ENCODE measurements at places on chromosomes 16 and 17. TPM values are rescaled to one million over a fixed set of nuclear protein-coding genes. Genes with fewer than 3 reads are reported as not detected.

- H3K27ac ChIP-seq, result peak within 1 kb of the TSS; percentile 89
- H3K4me1 ChIP-seq, result no peaks in the 10 kb centered on the region
- H3K4me3 ChIP-seq, result peak within 1 kb of the TSS; percentile 43
- no peaks in the 10 kb centered on the region for H3K36me3 ChIP-seq
Measured at GRCh38 chr16:55508941-55509931, at the start of gene LPCAT2. Gene LPCAT2, plus strand, starts transcription at chr16:55509072. Its CDS starts 110 bp downstream, at chr16:55509182.

GRCh38 chr16:30434852-30435251 lies 5.0 kb upstream of the DCTPP1 start:
- H3K27ac ChIP-seq, result no peak overlapping the region
- no peaks in the 10 kb centered on the region for H3K36me3 ChIP-seq
- no peaks in the 10 kb centered on the region for H3K27me3 ChIP-seq
- no peak overlapping the region for H3K4me3 ChIP-seq

DNA sequence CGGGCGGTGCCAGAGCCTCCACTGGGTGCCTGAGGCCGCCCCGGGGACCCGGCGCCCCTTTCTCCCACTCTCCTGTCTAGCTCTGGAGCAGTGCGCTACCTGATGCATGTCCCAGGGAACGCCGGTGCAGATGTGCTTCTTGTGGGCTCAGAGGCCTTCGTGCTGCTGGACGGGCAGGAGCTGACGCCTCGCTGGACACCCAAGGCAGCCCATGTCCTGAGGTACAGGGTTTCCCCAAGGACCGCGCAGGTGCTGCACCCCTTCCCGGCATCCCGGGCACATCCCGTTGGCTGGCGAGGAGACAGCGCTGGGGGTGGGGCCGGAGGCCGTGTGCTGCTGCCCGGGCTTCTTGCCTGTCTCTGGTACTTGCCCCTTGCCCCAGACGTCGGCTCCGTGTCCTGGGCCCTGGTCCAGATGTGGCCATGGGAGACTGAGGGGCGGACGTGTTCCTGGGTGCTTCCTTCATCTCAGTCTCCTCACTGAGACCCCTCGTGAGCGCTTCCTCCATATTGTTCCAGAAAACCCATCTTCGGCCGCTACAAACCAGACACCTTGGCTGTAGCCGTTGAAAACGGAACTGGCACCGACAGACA lies 12.5 kb downstream of the RGS11 start:
- H3K36me3 ChIP-seq, result peaks cover 74% of the 10 kb centered on the region
- DNase-seq, result no peak
- H3K27me3 ChIP-seq, result no peaks in the 10 kb centered on the region

GRCh38 chr17:48023400-48024148 lies 14.0 kb downstream of the COPZ2 start:
- peak; percentile 92 for DNase-seq
- H3K4me3 ChIP-seq, result peak overlapping the region; percentile 70
- peaks cover 48% of the 10 kb centered on the region for H3K4me1 ChIP-seq
- peak overlapping the region; percentile 66 for H3K27ac ChIP-seq
- peaks cover 5% of the 10 kb centered on the region for H3K27me3 ChIP-seq
- no peaks in the 10 kb centered on the region for H3K36me3 ChIP-seq

DNA sequence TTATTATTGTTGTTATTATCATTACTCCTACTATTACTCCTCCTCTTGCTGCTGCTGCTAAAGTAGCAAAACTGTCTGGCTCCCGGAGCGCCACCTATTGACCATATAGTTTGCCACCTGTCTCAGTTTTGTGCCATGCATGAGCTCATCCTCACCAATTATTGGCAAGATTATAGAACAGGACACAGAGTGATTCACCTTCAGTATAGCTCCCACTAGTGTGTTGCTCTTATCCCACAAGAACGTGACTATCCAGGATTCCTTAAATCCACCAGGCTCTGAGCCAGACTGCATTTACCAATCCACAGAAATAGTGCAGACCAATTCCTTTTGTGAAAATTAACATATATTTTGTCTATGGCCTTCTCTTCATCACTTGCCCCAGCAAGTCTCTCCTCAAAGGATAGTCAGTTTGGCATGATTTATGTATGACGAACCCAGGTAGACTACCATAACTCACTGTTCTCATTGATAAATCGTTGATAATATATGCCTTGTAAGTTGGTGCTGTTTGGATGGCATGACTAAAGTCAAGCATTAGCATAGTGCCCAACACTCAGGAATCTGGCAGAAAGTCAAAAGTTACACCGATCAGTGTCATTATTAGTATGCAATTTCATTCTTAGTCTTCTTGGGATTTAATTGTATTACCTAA lies 405.5 kb upstream of the HSBP1 start:
- H3K27me3 ChIP-seq, result no peaks in the 10 kb centered on the region
- H3K4me3 ChIP-seq, result no peak overlapping the region
- no peaks in the 10 kb centered on the region for H3K4me1 ChIP-seq
- no peak for DNase-seq

- DNase-seq, result no peak
- H3K36me3 ChIP-seq, result peaks cover 83% of the 10 kb centered on the region
- peaks cover 31% of the 10 kb centered on the region for H3K4me1 ChIP-seq
- no peak overlapping the region for H3K27ac ChIP-seq
Measured at GRCh38 chr17:81232616-81233241, 6.1 kb downstream of the TEPSIN start.

- no peaks in the 10 kb centered on the region for H3K27me3 ChIP-seq
- H3K4me1 ChIP-seq, result peaks cover 66% of the 10 kb centered on the region
- peak; percentile 86 for DNase-seq
- peak overlapping the region; percentile 65 for H3K27ac ChIP-seq
- H3K36me3 ChIP-seq, result peaks cover 20% of the 10 kb centered on the region
- H3K4me3 ChIP-seq, result no peak overlapping the region
Measured at GRCh38 chr17:1736348-1737281, 6.1 kb upstream of the SERPINF2 start.

DNA sequence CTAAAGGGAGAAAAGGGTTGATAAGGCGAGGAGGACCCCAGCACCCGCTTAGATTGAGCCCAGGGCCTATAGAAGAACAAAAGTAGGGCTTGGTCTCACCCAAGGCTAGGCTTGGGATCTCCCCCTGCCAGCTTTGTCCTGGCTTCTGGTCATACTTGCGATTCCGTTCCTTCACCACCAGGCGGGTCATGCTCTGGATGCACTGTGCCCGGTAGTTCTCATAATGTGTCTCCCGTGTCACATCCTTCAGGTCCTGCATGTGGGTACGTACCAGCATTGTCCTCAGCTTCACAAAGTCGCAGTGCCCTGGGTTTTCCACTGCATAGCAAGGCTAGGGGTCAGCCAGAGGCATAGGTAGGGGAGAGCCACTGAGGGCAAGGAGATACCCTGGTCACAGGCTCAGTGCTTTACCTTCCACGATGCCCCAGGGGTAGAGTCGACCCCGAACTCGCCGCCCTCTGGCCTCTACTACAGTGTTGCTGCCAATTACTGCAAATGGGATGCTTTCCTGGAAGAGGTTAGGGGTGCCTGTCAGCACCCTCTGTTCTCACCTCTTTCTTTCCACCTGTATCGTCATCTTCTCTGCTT lies 6.5 kb upstream of the MTMR4 start:
- no peak overlapping the region for H3K4me3 ChIP-seq
- no peaks in the 10 kb centered on the region for H3K27me3 ChIP-seq
- no peak for DNase-seq
- H3K36me3 ChIP-seq, result no peaks in the 10 kb centered on the region

- H3K4me3 ChIP-seq, result no peak overlapping the region
- no peak overlapping the region for H3K27ac ChIP-seq
- no peak for DNase-seq
Measured at GRCh38 chr17:588519-588918, 126.1 kb downstream of the VPS53 start.

- DNase-seq, result no peak
- H3K36me3 ChIP-seq, result no peaks in the 10 kb centered on the region
- no peak overlapping the region for H3K4me3 ChIP-seq
- H3K4me1 ChIP-seq, result no peaks in the 10 kb centered on the region
- H3K27me3 ChIP-seq, result no peaks in the 10 kb centered on the region
- H3K27ac ChIP-seq, result no peak overlapping the region
Measured at GRCh38 chr17:64196601-64197000, 66.5 kb downstream of the TEX2 start.

DNA sequence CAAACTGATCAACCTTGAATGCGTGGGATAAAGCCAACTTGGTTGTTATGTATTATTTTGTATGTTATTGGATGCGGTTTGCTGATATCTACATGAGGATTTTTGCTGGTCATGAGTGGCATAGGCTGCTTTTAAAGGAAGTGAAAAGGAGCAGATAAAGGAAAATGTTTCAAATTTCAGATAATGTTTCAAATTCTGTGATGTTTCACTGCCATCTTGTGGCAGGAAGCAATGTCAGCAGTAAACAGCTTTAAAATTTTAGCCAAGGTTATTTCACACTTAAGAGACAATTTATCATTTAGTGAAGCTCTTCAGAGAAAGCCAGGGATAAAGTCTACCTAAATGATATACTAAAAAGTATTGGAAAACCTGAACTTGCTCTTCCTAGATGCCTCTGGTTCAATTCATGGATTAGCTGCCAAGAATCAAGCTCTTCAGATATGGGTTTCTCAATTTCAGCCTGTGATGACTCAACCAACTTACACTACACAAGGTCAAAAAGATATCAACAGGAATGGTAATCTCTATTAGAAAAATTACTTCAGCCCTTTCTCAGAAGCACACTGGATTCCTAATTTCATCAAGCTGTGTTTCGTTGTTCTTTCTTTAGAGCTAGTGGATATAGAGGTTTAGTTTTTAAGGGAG lies 136.0 kb upstream of the C17orf78 start:
- peaks cover 89% of the 10 kb centered on the region for H3K36me3 ChIP-seq
- H3K4me1 ChIP-seq, result no peaks in the 10 kb centered on the region
- no peak for DNase-seq
- no peak overlapping the region for H3K4me3 ChIP-seq
- H3K27ac ChIP-seq, result no peak overlapping the region
- H3K27me3 ChIP-seq, result no peaks in the 10 kb centered on the region

- peak overlapping the region; percentile 28 for H3K27ac ChIP-seq
- H3K36me3 ChIP-seq, result no peaks in the 10 kb centered on the region
- H3K4me1 ChIP-seq, result peaks cover 19% of the 10 kb centered on the region
- no peak for DNase-seq
- H3K27me3 ChIP-seq, result peaks cover 4% of the 10 kb centered on the region
- no peak overlapping the region for H3K4me3 ChIP-seq
Measured at GRCh38 chr17:65588181-65588808, 26.8 kb upstream of the AXIN2 start.

GRCh38 chr17:12296209-12296625 lies 275.5 kb downstream of the MAP2K4 start:
- no peak overlapping the region for H3K27ac ChIP-seq
- no peaks in the 10 kb centered on the region for H3K4me1 ChIP-seq
- DNase-seq, result no peak
- H3K4me3 ChIP-seq, result no peak overlapping the region

- peak; percentile 86 for DNase-seq
- peaks cover 76% of the 10 kb centered on the region for H3K4me1 ChIP-seq
- H3K27me3 ChIP-seq, result no peaks in the 10 kb centered on the region
- no peaks in the 10 kb centered on the region for H3K36me3 ChIP-seq
Measured at GRCh38 chr17:1720856-1721386, 3.6 kb upstream of the WDR81 start.

GRCh38 chr16:50497592-50497991 lies 50.6 kb upstream of the NKD1 start:
- DNase-seq, result no peak
- no peaks in the 10 kb centered on the region for H3K36me3 ChIP-seq
- H3K4me1 ChIP-seq, result no peaks in the 10 kb centered on the region
- H3K27ac ChIP-seq, result no peak overlapping the region

GRCh38 chr17:37465069-37465616 lies 24.5 kb upstream of the DUSP14 start:
- no peak overlapping the region for H3K27ac ChIP-seq
- no peaks in the 10 kb centered on the region for H3K27me3 ChIP-seq
- H3K4me1 ChIP-seq, result no peaks in the 10 kb centered on the region
- H3K36me3 ChIP-seq, result peaks cover 99% of the 10 kb centered on the region

GRCh38 chr16:55672471-55672870 lies 16.7 kb downstream of the SLC6A2 start:
- no peak overlapping the region for H3K4me3 ChIP-seq
- no peak overlapping the region for H3K27ac ChIP-seq
- H3K36me3 ChIP-seq, result no peaks in the 10 kb centered on the region

DNA sequence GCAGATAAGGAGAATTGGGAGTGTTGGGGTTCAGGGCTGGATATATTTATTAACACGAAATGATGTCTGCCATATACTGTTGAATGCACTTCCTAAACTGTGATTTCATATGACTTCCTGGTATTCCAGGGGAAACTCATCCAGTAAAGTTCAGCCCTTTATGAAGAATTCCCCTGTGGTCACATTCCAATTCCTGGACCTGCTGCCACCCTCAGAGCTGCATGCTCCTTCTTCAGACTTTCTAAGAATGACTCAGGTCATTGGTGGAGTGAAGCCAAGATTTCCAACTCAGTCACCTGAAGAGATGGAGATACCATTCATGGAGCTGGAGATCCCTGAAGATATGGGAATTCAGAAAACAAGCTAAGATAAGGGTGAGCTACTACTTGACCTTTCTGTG lies 114.2 kb upstream of the TMEM97 start:
- DNase-seq, result no peak
- no peaks in the 10 kb centered on the region for H3K27me3 ChIP-seq
- H3K36me3 ChIP-seq, result no peaks in the 10 kb centered on the region
- H3K4me3 ChIP-seq, result no peak overlapping the region
- H3K4me1 ChIP-seq, result no peaks in the 10 kb centered on the region

- no peaks in the 10 kb centered on the region for H3K4me1 ChIP-seq
- H3K27me3 ChIP-seq, result no peaks in the 10 kb centered on the region
- no peak overlapping the region for H3K4me3 ChIP-seq
Measured at GRCh38 chr17:69485901-69486643, 71.6 kb downstream of the MAP2K6 start.

- DNase-seq, result no peak
- no peaks in the 10 kb centered on the region for H3K27me3 ChIP-seq
- no peak overlapping the region for H3K4me3 ChIP-seq
- H3K36me3 ChIP-seq, result peaks cover 15% of the 10 kb centered on the region
- H3K4me1 ChIP-seq, result peaks cover 18% of the 10 kb centered on the region
Measured at GRCh38 chr17:526425-526824, 173.8 kb upstream of the RPH3AL start.

DNA sequence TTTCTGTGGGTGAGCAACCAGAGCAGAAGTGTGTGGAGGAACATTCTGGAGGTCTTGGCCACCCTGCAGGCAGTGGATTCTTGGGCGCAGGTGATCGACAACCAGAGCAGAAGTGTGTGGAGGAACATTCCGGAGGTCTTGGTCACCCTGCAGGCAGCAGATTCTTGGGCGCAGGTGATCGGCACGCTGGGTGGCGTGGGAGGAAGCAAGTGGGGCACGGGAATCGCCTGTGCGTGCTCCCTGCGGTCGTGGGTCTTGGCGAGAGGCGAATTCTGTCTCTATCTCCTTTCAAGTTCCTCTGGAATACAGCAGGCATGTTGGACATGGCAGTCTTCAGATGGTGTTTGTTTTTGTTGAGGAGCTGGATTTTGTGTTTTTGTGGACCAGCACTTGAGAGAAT lies 30.7 kb upstream of the ZNF750 start:
- H3K4me1 ChIP-seq, result peaks cover 83% of the 10 kb centered on the region
- peak; percentile 73 for DNase-seq
- H3K36me3 ChIP-seq, result peaks cover 12% of the 10 kb centered on the region
- no peaks in the 10 kb centered on the region for H3K27me3 ChIP-seq

The PIRT gene
- total RNA-seq, result not detected

The SDK2 gene
- 10.8 TPM for total RNA-seq

The MIEN1 gene
- total RNA-seq, result 58.2 TPM

The IGSF6 gene
- 91.9 TPM for total RNA-seq

Measured in spleen (tissue), 13 donors.